CD4-positive, alpha-beta T cell treated with Interleukin-21 for 1 hour (primary cell): ENCODE measurements at places on chromosomes 11 and 22.

DNA sequence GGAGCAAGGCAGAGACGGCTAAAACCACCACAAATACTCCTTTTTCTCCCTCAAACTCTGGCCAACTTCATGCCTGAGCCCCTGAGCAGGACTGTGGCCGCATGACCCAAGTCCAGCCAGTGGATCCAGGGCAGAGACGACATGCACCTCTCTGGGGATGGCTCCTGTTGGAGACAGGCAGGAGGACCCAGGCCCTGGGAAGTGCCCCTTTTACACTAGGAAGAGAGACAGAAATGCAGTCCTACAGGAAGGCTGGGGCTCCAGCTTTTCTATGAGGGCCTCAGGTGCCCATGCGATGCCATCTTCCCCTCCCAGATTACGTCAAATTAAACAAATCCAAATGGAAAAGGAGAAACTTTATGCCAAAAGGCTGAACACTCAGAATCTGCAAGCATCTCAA is 498.0 kb downstream of the BRD1 start:
- DNase-seq, result no peak

- DNase-seq, result no peak
These were observed 96.5 kb downstream of the ARHGAP8 start for GRCh38 chr22:44848791-44849420.

- no peak for DNase-seq
These were observed 73.3 kb upstream of the CSNK2A3 start for GRCh38 chr11:11426226-11426952.

GRCh38 chr11:113241636-113242054 is 72.7 kb upstream of the TTC12 start:
- DNase-seq, result no peak

- no peak for DNase-seq
These were observed 188.4 kb downstream of the SOX6 start for GRCh38 chr11:16167706-16168487.

DNA sequence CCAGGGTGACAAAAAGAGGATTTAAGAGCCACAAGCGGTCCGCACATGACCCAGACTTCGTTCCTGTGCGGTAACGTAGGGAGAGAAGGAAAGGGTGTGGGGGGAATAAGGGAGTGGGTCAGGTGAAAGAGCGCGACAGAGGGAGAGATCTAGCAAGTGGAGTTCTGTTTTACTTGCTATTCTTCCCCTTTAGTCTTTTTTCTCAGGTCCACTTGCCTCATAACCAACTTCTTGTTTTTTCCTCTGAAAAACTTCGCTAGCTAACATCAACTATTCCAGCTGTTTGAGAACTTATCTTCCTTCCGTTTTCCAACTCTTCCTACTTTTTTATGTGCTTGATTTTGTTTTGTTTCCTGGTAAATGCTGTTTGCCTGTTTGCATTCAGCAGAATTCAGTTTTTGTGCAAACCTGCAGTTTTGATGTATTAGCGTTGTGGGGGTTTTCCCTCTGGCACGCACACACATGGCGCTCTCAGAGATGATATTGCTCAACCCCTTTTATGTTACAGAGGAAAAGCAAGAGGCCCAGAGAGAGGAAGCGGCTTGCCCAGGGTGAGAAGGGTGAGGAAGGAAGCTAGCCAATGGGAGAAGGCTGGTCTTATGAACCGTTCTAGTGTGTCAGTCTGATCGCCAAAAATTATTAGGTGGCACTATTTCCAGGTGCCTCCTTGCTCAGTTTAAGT is 592 bp upstream of the CTSC start:
- peak; percentile 76 for DNase-seq
